SJSA1 (cell line): ENCODE measurements at places on chromosomes 4 and X. TPM values are rescaled to one million over a fixed set of nuclear protein-coding genes. Genes with fewer than 3 reads are reported as not detected.

PPP2R2C gene
- total RNA-seq: not detected in 2 replicates

FHDC1 gene
- 0.03 TPM in 1 of 2 replicates, not detected in the other for total RNA-seq

ELF4 gene
- 20.4 and 26.7 TPM in 2 replicates for total RNA-seq

EREG gene
- total RNA-seq: not detected in 2 replicates

CPE gene
- total RNA-seq: 15.2 and 21.6 TPM in 2 replicates

TGIF2LX gene
- not detected in 2 replicates for total RNA-seq

ETDB gene
- total RNA-seq: not detected in 2 replicates

BANK1 gene
- not detected in 2 replicates for total RNA-seq

PCDH7 gene
- total RNA-seq: 1.2 and 2.1 TPM in 2 replicates

- no peak for DNase-seq
Measured at GRCh38 chrX:115409551-115409950, 120.0 kb downstream of the LUZP4 start.

DNA sequence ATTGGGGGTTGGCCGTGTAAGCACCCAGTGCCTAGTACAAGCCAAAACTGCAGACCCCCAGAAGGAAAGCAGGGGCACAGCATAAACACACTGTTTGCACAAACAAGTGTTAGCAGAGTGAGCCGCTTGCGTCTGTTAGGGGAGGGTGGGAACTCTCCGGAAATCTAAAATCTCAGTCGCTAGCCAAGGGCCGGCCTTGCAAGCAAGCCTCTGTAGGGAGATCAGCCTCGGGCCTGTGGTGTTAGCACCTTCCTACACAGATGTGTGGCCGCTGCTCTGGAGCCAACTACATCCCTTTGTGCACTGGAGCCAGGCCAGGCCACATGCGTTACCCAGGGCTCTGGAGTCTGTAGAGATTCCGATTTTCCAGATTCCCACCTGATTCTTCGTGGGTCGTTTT lies 67.1 kb downstream of the GPR143 start:
- DNase-seq: no peak

- no peak for DNase-seq
Measured at GRCh38 chrX:95145848-95146490, 1472.0 kb downstream of the FAM133A start.

- no peak for DNase-seq
Measured at GRCh38 chr4:129950217-129950616, 854.3 kb downstream of the C4orf33 start.

DNA sequence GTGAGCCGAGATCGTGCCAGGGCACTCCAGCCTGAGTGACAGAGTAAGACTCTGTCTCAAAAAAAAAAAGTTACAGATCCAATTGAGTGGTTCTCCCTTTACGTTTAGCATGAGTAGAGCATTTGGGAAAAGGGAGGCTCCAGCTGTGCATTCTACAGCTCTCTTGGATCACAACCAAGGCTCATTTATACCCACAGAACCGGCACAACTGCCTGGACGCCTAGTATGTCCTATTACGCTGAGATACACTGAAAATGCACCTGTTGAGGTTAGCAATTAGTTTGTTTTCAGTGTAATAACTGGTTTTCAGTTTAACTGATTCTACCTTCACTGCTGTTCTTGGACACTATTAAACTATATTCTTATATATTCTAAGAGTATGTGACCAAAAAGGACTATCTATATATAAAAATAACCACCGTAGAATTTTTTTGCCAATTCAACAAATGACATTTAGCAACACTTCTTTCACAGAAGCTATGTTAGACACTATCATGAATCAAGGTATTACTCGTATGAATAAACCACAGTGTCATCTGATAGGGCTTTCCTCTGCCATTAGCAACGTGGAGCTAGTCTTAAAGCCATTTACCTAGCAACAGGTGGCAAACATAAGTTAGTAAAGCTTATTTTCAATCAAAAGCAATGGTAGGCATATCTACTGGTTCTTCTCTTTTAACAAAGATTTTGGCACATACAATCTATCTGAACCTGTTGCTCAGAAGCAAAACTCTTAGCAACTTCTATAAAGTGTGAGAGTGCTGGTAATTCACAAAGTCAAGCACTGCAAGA lies 3.6 kb downstream of the OTUD4 start:
- no peak for DNase-seq

- peak; percentile 33 for DNase-seq
Measured at GRCh38 chr4:55173580-55173979, 48.2 kb upstream of the KDR start.

- DNase-seq: no peak
Measured at GRCh38 chr4:67558493-67558892, at the start of gene STAP1. TSS of gene STAP1 (plus strand) at chr4:67558727. CDS start at chr4:67558810, 83 bp downstream.

DNA sequence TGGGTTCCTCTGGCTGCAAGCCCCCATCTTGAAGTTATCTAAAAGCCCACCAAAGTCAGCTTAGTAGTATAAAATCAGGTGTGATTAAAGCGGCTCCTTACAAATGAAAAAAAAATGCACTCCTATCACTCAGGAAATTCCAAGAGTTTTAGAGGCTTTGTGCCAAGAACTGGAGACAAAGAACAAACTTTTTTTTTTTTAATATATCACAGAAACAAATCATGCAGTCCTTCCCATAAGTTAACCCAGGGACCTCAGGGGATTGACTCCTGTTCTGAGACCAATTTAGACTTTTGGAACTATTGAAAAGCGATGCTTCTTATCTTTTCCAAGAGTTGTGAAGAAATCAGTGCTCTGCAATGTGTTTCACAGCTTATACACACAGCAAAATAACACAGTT lies 53.6 kb downstream of the HHIP start:
- no peak for DNase-seq

DNA sequence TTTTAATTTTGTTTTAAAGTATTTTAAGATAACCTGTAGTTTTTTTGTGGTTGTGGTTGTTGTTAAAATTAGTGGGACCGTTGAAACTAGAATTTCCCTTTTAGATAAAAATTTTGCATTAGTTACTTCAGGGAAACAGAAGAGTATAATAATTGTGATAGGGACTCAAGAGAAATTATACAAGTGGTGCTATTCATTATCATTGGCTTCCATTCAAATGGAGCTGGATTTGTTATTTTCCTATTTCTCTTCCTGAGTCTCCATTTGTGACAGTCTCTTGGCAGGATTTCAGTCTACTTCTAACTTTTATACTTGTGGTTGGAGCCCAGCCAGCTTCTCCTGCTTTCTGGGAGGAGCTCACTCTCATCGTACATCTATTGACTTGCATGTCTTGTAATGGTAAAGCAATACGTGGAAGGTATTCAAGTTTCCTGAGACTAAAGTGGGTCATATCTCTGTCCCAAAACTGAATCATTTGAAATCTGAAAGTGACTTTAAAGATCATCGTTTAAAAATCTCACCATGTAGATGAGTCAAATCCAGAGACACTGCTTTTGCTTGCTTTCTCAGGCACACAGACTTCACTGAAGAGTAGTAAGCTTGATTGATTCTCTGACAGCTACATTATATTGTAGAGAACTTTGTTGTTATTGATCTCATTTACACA lies 155.8 kb downstream of the RPA4 start:
- DNase-seq: no peak

DNA sequence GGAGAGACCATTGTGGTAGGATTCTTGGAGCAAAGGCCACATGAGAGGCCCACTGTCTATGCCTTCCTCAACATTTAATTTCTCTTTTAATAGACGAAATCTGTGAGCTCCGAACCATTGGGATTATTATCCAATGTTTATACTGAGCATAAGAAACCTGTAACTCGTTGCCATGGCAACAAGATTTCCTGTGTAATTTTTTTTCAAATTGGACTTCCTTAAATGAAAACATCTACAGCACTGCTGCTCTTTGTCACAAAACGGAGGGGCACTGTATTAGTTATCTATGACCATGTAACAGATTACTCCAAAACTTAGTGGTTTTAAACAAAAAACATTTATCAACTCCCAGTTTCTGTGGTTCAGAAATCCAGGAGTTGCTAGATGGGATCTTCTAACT lies 38.7 kb downstream of the PPP1R2C start:
- DNase-seq: no peak

GRCh38 chr4:23312686-23313085 lies 577.2 kb downstream of the PPARGC1A start:
- no peak for DNase-seq

GRCh38 chr4:73019462-73020047 lies 50.0 kb downstream of the COX18 start:
- no peak for DNase-seq

DNA sequence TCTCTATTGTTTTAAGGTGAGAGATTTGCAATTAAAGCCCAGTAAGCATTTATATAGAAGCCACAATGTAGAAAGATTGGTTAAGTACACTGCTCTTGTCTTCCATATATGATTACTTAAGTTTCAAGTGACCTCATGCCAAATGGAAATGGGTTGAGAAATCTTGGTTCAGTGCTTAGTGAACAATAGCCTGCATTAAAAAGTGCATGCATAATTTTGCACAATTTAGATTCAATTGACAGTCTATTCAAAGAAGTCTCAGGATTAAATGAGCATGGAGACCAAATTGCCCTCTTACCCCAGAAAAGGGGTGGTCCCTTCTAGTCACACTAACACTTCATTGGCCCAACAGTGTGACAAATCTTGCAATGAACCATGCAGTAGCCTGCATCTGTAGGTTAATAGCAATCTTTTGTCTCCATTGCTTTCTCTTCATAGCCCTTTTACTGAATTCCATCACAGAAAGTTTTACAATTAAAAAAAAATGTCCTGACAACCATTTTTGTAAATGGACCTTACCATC lies 93.6 kb downstream of the HHIP start:
- no peak for DNase-seq

GRCh38 chr4:25913056-25913850 lies 767 bp upstream of the SMIM20 start:
- peak; percentile 44 for DNase-seq

DNA sequence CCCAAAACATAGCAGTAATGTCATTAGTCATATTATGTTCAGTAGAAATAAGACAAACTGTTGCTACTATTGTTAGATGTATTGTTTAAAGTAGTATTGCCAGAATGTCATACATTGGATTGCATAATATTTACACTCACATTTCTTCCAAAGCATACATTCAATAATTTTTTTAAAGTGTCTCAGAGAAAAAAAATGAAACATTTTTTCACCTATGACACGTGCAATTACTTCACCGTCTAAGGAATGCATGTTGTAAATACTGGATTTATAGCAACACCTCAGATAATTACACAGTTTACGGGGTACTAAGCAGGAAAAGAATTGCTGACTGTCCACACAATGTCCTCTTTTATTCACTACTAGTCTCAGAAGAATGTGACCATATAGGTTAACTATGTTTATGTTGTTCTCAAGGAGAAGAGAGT lies 162.1 kb downstream of the PCDH18 start:
- DNase-seq: no peak

DNA sequence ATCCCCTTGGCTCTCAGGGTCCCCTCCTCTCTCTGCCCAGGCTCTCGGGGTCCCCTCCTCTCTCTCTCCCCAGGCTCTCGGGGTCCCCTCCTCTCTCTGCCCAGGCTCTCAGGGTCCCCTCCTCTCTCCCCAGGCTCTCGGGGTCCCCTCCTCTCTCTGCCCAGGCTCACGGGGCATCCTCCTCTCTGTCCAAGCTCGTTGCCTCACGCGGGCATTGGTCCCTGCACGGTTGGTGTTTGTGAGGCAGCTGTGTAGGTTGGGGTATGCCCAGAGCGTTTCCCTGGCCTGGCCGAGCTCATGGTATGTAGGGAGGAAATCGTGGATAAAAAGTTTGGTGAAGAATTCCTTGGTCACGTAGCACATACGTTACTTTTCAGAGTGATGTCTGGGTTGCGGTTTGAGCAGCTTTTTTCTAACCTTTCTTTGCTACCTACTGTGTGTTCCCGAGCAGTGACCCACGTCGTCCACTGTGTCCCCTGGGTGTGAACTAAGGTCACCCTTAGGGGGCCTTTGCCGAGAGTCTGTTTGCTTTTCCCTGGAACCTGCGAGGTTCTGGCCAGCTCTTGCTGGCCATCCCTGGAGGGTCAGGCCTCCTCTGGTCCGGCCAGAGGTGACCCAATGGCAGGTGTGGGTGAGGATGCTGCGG lies 36.6 kb downstream of the PCGF3 start:
- DNase-seq: no peak

GRCh38 chrX:72297953-72298730 lies 7.6 kb downstream of the CITED1 start:
- no peak for DNase-seq

DNA sequence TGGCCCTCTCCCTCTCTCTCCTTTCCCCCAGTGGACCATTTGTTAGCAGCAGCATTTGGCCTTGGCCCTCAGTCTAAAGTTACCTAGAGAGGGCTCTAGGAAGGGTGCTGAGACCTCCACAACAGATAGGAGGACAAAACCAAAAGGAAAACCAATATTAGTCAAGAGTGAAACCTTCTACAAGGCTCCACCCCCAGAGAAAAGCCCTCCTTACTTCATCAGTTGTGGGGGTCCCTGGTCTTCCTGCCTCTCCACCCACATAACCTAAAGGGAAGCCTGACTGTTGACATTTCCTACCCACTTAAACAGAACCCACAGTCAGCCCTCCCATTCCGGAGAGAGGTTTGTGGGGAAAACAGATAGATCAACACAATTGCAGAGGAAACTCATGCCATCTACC lies 4.7 kb upstream of the CD40LG start:
- DNase-seq: no peak

DNA sequence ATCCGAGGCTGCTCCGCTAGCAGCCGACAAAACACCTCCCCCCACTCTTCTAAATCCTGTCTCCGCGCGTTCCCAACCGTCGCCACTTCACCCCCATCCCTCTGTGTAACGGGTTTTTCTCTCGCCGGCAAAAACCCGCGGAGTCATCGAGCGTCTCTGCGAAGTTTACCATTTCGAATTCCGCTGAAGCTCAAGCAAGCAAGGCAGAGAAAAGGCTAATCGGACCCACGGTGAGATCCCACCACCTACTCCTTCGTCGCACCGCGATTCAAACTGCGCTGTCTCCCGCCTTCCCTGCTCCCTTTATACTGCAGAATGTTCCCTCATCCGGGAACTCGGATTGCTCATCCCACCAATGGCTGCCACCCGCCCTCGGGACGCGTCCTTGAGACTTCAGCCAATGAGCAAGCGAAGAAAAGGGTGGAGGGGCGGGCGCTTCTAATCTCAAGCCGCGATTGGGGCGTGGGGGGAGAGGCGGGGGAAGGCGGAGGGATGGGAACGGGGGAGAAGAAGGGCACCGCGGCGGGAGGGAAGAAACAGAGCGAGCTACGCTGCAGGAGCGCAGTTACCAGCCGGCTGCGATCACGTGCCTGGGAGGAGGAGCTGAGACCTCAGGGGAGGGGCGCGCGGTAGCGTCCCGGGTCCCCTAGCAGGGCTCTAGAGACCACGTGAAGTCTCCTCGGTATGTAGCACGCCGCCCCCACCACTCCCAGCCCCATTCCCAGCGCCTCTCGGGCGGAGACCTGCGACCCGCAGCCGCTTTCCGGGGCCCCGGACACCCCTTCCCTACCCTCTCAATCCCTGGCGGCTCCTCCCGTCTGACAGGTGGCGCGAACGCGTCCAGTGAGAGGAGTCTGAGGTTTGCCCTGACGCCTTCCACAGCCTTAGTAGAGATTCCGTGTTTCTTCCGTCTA lies at the start of gene H2AZ1:
Gene H2AZ1, minus strand, starts transcription at position 277 of the 914 bp plus-strand sequence. Its CDS starts 105 bp downstream, at position 172.
- peak; percentile 95 for DNase-seq

DNA sequence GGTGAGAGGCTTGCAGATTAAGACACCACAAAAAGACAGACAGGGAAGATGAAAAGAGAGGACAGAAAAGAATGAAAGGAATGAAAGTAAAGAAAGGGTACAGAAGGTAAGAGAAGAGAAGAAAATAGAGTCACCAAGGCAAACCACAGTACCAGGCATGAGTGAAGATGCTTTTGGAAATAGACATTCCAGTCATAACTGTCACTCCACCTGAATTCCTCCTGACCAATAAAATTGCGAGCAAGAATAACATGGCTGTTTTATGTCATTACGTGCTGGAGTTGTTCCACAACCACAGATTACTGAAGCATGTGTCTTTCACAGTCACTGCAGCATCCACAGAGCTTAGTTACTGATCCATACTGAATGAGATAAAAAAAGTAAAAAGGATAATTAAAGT lies 864.9 kb upstream of the SLIT2 start:
- no peak for DNase-seq

- no peak for DNase-seq
Measured at GRCh38 chr4:64551125-64551524, 141.9 kb upstream of the TECRL start.
